ENCODE measurements at places on chromosomes 2 and 18.

- no peak for DNase-seq
These were observed 29.3 kb upstream of the DCC start for GRCh38 chr18:52310651-52311050.

- DNase-seq, result no peak
These were observed 1009.9 kb upstream of the KLHL29 start for GRCh38 chr2:22375096-22375495.

- no peak for DNase-seq
These were observed 136.6 kb upstream of the ZC3H15 start for GRCh38 chr2:186349508-186349907.

DNA sequence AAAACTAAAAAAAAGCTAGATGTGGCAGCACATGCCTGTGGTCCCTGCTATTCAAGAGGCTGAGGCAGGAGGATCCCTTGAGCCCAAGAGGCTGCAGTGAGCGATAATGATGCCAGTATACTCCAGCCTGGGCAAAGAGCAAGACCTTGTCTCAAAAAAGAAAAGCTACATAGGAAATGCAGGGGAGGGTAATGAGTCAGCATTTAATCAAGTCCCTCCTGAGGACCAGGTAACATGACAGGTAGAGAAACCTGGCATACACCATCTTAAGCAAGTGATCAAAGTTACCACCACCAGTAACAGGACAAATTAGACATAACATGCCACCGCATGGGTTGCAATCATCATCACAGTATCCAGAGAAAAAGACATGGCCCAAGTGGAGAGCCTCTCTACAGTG is 25.8 kb downstream of the MYO5B start:
- DNase-seq, result no peak

GRCh38 chr2:30358842-30359241 is 88.2 kb upstream of the LCLAT1 start:
- DNase-seq, result no peak

DNA sequence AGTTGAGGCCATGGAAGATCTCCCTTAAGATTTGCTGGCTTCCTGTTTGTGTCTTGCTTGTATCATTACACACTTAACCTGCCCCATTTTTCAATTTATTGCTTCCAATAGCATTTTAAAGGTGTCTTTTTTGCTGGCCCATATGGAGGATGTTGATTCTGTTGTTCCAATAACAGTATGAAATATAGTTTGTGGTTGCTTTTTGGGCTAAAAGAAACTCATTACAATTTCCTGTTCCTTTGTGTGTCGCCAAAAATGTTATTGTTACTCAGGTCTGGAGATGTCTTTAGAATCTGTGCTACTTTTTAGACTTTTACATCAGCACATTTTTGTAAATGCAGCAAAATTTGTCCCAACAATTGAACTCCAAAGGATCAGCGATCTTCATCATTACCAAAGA is 234.0 kb upstream of the ITGA4 start:
- no peak for DNase-seq

GRCh38 chr2:179302764-179303571 is 38.3 kb upstream of the SESTD1 start:
- DNase-seq, result no peak

GRCh38 chr2:201151127-201151981 is 31.6 kb upstream of the CASP10 start:
- DNase-seq, result no peak

DNA sequence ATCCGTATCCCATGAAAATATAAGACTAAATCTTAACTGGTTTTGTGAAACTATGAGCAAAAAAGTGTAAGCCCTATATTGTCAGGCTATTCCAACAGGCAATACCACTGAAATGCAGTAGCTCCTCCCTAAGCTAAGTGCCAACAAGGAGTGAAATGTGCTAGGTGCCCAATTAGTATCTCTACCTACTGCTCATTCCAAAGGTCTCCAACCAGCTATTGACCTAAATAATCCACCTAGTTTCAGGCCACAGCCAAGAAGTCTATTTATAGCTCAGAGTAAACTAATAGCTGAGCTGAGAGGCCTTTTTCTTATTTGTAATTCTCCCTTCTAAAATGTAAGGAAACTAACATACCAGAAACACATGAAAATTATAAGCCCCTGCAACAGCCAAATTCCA is 482.2 kb downstream of the DCC start:
- no peak for DNase-seq

DNA sequence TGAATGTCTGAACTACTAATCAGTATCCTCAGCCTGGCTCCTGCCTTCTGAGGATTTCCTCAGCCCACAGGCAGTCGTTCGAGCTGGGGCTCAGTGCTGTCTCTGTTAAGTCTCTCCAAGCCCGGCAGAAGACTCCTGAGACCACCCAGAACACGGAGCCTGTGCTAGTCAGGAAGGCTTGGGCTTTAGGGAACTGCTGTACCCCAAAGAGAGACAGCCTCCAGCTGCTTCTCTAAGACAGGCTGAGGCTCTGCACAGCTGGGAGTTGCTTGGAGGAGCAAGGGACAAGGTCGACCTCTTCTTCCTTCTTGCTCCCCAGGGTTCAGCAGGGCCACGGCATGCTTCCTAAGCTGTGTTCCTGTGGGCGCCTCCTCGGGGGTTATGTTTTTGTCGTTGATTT is 283.4 kb upstream of the MYT1L start:
- no peak for DNase-seq

GRCh38 chr2:78861546-78861945 is 164.0 kb upstream of the REG3G start:
- DNase-seq, result no peak

GRCh38 chr2:170354388-170354787 is 176.4 kb downstream of the MYO3B start:
- no peak for DNase-seq

DNA sequence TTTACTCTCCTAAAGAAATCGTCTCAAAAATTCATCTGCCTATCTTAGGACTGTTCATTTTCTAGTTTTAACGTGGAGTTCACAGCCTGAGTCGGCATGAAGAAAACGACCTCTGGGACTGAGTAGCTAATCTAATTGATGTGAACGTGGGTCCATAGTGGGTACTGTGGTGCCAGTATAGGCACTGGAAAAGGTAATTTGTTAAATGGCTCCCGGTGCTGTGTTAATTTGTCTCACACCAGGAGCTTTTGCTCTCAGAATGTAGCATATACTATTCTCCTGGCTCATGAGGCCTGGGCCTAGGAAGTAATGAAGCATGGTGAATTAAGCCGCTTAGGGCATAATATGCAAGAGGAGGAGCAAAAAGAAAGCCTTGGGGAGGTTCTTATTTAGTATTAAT is 414.4 kb upstream of the NXPH2 start:
- no peak for DNase-seq

- no peak for DNase-seq
These were observed 106.8 kb downstream of the BCL11A start for GRCh38 chr2:60446413-60447267.

DNA sequence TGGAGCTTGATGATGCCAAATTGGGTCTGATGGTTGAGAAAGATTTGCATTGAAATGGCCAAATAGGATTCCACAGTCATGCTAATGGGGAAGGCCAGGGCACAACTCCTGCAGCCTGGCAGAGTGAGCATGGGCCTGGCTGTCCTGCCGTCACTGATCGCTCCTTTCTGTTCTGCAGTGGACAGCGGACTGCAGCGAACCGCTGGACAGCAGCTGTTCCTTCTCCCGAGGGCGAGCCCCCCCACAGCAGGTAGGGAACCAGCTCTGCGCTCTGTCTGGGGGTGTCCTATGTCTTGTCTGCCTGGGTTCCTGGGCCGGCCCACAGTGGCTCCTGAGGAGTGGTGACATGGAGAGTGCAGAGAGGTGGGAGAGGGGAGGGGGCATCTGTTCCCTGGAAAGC is 97.6 kb downstream of the CTIF start:
- DNase-seq, result no peak

DNA sequence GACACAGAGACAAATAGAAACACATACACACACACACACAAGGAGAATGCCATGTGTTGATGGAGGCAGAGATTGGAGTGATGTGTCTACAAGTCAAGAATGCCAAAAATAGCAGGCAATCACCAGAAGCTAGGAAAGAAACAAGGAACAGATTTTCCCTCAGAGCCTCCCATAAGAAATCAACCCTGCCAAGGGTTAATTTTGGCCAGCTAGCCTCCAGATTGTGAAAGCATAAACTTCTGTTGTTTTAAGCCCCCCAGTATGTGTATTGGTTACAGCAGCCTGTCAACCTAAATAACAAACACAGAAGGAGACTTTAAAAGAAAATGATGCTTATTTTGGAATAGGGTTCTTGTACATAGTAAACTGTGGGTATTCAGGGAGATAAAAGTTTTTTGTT is 5.6 kb upstream of the STK39 start:
- no peak for DNase-seq

- DNase-seq, result no peak
These were observed 71.5 kb upstream of the HNMT start for GRCh38 chr2:137892739-137893138.

GRCh38 chr2:132547090-132547687 is 122.8 kb downstream of the LYPD1 start:
- DNase-seq, result peak; percentile 45

- no peak for DNase-seq
These were observed 125.1 kb upstream of the MGAT5 start for GRCh38 chr2:134128746-134129145.

DNA sequence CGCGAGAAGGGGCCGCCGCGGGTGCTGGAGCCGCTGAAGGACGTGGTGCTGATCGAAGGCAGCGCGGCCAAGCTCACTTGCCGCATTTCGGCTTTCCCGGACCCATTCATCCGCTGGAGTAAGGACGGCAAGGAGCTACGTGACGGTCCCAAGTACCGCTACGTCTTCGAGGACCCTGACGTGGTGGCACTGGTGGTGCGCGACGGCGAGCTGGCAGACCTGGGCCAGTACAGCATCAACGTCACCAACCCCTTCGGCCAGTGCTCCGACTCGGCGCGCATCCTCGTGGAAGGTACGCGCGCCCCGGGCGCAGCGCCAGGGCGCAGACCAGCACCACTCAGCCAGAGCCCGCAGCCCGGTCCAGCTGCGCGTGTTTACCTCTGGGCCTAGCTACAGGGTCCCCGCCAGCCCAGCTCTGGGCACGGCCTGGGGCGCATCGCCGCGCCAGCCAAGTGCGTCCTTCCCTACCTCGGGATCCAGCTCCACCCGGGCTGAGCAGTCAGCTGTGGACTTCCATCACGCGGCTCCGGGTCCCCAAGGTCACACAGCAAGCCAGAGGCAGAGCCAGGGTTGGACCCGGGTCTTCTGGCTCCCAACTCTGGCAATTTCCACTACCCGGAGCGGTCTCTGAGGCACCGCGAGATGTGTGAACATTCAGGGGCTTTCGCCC is 1.7 kb upstream of the GMPPA start:
- DNase-seq, result no peak

DNA sequence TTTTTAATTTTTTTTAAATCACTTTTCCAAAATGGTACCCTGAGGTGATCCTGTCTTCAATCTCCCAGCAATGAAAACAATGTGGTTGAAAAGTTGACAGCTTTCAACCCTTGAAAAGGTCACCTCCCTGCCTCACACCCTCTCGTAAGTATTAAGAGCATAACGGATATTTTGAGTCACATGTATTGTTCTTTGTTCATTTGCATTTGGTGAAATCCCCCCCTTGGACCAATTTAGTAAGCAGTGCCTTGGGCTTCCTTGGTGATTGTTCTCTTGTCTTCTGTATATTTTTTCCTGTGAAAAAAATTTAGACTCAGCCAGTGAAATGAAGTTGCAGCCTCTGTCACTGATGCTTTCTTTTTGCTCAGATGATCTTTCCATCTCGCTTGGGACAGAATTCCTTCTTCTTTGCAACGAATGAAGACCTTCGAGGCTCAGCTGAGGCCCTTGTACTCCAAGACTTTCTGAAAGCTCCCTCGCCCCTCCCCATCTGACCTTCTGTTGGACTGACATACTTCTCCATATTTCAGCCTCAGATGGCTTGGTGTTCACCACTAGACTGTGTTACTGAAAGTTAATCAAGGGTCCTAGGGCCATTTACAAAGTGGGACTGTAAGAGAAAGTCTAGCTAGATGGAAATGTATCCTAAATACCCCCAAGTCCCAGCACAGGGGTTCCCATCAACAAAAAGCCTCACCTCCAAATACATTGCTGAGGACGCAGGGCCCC is 158.4 kb downstream of the BCL2 start:
- DNase-seq, result no peak

DNA sequence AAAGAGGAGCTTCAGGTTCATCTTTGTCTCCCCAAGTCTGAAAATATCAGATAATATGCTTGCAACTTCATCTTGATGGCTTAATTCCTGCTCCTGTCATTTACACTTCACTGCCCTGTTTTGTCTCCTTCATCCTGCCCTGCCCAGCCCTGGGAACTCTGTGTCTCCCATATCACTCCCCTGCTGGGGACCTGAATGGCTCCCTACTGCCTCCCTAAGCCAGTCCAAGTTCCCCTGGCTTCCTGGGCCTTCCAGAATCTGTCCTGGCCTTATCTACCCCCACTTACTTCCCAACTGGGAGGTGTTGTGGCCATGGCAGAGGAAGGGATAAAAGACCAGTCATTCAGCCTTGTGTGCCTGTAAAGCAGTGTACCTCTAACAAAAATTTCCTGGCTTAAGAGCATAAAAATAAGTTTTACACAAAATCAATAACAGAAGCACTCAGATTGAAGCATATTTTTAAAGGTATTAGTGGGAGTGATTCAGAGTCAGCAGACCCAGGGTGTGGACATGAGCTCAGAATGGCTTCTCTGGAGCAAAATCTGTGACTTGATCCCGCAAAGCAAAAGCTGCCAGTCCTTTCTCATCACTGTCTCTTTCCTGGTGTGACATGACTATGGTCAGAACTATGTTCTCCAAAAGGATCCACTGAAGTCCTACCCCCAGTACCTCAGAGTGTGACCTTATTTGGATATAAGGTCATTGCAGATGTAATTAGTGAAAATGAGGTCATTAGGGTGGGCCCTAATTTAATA is 59.1 kb downstream of the INO80C start:
- DNase-seq, result no peak

GRCh38 chr2:216389570-216389969 is 17.3 kb upstream of the MARCHF4 start:
- DNase-seq, result no peak

DNA sequence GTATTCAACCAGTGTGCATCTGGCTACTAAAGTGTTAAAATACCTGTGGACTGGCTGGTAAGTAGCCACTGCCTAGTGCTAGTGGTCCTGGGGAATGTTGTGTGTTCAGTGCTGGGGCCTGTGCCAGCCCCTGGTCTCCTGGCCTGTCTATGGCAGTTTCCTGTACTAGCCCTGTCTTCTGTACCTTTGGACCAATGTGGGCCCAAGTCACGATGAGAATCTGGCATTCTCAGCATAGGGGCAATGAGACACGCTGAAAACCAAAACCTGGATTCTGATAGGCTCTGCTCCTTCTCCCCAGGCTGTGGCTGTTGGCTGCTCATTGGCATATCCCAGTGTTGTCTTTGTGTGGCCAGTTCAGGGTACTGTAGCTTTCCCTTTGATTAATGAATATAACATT is 170.4 kb downstream of the PTPRM start:
- no peak for DNase-seq

GRCh38 chr2:48886919-48887318 is 131.4 kb upstream of the LHCGR start:
- DNase-seq, result no peak

GRCh38 chr2:158560259-158560658 is 103.5 kb downstream of the PKP4 start:
- DNase-seq, result no peak

- no peak for DNase-seq
These were observed 31.6 kb upstream of the NCK2 start for GRCh38 chr2:105712981-105713596.

- DNase-seq, result no peak
These were observed 1162.0 kb upstream of the SLC39A10 start for GRCh38 chr2:194495046-194495445.

All from mesothelial cell of epicardium (in vitro differentiated cells).